ENCODE measurements at places on chromosomes 7 and 10.

DNA sequence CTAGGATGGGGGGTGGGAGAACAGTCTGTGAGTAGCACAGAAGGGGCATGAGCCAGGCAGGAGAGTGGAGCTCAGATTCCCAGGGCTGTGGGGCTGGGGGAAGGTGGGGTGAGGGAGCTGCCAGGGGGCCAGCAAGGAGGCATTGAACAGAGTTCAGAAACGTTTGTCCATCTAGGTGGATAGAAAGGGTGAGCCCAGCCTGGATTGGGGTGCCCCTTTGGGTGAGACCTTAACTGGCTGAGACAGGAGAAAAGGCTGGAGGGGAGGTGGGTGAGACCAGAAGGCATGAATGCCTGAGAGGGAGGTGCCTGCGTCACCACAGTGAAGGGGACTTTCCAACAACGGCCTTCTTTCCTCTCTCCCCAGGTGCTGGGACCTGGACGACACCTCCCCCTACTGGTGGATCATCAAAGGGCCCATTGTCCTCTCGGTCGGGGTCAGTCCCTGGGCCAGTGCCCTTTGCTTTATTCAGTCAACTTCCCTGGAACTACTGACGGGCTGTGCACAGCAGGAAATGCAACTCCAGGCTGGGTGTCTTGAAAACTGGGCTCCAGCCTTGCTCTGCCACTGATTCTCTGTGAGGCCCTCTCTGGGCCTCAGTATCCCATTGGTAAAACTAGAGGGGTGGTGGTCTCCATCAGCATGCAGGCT, 11.0 kb downstream of the GHRHR start:
- DNase-seq = peak; percentile 41

DNA sequence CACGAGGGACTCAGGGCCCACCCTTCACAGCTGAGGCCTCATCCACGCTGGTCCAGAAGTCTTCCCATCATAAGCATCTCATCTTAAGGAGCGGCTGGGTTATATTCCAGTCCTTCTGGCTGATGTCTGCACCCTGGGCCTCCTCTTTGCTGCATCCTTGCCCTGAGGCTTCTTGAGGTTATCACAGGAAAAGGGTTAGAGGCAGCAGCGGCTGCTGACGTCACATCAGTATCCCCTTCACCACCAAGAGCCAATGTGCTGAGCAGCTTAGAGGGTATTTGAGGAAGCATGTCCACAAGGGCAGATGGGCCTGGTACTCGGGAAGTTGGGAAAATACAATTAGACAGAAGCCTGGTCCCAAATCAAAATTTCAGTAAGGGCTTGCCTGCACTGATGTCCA, 125.1 kb downstream of the PLXNA4 start:
- DNase-seq = no peak

DNA sequence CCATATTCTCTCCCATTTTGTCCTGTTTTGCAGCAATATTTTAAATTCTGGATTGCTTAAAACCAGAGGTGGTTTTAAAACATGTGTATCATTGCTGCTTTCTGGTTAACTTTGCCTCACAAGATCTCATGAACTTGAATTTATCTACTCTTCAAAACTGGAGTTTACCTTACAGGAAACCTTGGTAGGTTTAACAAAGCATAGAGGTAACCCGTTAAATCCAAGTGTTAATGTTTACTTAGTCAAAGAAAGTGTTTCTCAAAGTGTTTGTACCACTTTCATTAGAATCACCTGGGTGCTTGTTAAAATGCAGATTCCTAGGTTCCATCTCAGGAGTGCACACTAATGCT, 44.0 kb upstream of the VDAC2 start:
- DNase-seq = no peak

GRCh38 chr10:1054684-1055083, 1.5 kb upstream of the WDR37 start:
- DNase-seq = no peak

- no peak for DNase-seq
These were observed 247.3 kb downstream of the SKAP2 start for GRCh38 chr7:26617066-26617465.

DNA sequence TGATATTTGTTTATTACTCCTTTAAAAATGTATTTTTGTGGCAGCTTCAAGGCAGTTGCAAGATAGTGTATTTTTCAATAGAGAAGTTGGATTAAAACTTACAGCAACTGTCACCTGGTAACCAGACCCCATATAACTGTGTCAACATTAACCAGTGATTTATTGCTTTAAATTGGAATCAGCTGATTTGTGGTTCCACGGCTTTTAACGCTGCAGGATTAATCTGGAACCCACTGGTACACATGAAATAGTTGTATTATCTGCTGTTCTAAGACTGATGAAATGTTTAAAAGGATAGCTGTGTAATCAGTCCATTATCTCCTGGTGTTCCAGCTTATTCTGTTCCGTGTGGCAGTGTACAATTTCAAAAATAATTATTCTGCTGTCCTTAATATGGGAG, 180.2 kb downstream of the CELF2 start:
- no peak for DNase-seq

DNA sequence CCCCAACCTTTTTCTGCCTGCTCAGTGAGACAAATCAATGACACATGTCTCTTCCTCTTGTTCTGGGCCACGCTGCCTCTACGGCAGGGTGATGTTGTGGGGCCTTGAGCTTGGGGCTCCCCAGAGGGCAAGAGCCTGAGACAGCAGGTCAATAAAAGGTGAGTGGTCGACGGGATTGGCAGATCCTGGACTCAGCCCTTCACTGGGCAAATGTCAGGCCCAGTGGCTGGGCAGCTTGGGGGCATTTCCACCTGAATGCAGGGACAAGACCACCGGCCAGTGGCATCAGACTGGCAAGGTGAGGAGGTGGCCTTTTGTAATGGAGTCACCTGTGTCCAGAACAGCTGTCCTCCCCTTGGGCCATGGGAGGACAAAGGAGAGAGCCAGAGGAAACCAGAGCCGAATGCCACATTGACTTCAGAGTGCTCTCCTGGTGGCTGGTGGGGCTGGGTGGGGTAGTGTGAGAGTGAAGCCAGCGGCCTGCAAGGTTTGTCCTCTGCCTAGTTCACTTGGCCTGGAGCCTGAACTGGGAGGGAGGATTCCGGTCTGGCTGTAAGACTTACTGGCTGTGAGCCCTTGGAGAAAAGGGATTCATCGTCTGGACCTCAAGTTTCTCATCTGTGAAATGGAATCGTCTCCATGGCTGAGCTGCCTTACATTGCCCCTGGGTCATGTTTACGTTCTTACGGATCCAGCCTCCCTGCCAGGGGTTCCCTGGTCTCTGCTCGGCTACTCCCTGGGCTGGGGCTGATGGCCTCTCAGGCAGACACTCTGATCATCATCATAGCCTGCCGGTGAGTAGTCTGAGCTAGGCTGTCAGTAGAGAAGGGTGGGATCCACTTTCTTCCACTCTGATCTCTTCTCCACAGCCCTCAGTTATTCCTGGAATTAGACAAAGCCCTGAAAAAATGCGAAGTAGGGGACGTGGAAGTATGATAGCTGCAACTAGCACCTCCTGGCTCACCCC, 25.4 kb upstream of the CRHR2 start:
- DNase-seq = no peak

- DNase-seq = peak; percentile 85
These were observed 97.2 kb upstream of the DKK1 start for GRCh38 chr10:52216852-52217251.

DNA sequence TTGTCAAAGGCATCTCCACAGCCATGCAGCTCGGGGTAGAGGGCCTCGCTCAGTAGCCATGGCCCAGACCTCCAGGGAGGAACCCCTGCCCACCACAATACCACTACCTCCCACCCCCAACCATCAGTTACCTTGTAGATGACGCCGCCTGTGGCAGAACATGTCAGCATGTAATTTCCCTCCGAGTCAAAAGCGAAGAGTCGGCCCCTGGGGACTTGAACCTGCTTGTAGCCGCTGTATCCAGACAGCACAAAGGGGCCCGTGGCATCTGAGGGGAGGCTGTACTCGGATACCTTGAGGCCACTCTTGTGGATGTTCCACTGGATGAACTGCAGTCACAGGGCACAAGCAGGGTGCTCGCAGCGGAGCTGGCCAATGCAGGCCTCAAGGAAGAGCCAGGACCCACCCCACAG, 16.3 kb upstream of the CYREN start:
- no peak for DNase-seq
